Hepatocyte (in vitro differentiated cells): ENCODE measurements at places on chromosomes 1 and 21. TPM values are rescaled to one million over a fixed set of nuclear protein-coding genes. Genes with fewer than 3 reads are reported as not detected.

GRCh38 chr1:94980582-94981574 is 54.0 kb upstream of the CNN3 start:
- peak overlapping the region; percentile 15 for H3K27ac ChIP-seq
- no peak overlapping the region for H3K4me3 ChIP-seq
- no peaks in the 10 kb centered on the region for H3K27me3 ChIP-seq
- H3K4me1 ChIP-seq = peaks cover 29% of the 10 kb centered on the region

DNA sequence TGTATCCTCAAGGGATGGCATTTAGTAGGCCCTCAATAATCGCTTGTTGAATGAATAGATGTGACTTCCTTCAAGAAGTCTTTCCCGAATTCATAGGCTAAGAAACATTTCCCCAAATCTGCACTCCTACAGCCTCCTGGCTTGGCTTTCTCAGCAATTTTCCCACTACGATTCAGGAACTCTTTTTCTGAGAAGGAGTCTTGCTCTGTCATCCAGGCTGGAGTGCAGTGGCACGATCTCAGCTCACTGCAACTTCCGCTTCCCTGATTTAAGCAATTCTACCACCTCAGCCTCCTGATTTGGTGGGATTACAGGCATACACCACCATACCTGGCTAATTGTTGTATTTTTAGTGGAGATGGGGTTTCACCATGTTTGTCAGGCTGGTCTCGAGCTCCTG is 37.9 kb upstream of the IFFO2 start:
- H3K27ac ChIP-seq = no peak overlapping the region
- no peaks in the 10 kb centered on the region for H3K27me3 ChIP-seq
- H3K36me3 ChIP-seq = no peaks in the 10 kb centered on the region

DNA sequence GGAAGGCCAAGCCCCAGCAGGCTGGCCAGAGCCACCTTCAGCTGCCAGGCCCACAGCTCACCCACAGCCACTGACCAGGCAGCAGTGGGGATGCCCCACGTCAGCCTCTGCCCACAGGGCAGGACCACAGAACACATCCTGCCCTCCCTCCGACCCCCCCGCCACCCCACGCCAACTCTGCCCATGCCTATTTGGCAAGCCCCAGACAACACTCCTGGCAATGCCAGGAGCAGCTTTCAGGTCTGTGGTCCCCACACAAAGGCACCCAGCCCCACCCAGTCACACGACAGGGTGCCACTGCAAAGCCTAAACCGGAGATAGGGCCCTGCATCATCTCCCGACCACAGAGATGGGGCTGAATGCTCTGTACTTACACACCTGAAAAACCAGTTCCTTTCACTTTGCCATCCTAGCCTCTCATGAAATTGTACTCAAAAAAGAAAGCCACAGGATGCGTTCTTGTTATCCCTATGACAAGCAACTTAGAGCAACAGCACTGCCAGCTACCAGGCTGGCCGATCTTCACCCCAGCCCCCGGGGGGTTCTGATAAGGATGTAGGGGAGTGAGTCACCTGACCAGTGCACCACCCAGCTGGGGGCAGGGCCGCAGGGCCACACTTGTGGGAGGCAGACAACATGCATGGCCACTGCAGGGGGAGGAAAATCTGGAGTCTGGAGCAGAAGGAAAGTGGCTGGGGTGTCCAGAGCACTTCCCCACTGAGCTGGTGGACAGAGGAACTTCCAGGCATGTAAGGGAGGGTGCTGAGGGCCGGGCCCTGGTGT is 36.2 kb downstream of the UBE2G2 start:
- H3K27me3 ChIP-seq = no peaks in the 10 kb centered on the region
- no peak overlapping the region for H3K27ac ChIP-seq
- H3K4me1 ChIP-seq = no peaks in the 10 kb centered on the region
- H3K4me3 ChIP-seq = no peak overlapping the region
- DNase-seq = no peak

GRCh38 chr1:59027177-59027576 is 243.3 kb upstream of the JUN start:
- peak overlapping the region; percentile 90 for H3K27ac ChIP-seq
- no peak overlapping the region for H3K4me3 ChIP-seq
- no peaks in the 10 kb centered on the region for H3K27me3 ChIP-seq
- H3K36me3 ChIP-seq = no peaks in the 10 kb centered on the region
- peaks cover 23% of the 10 kb centered on the region for H3K4me1 ChIP-seq

DNA sequence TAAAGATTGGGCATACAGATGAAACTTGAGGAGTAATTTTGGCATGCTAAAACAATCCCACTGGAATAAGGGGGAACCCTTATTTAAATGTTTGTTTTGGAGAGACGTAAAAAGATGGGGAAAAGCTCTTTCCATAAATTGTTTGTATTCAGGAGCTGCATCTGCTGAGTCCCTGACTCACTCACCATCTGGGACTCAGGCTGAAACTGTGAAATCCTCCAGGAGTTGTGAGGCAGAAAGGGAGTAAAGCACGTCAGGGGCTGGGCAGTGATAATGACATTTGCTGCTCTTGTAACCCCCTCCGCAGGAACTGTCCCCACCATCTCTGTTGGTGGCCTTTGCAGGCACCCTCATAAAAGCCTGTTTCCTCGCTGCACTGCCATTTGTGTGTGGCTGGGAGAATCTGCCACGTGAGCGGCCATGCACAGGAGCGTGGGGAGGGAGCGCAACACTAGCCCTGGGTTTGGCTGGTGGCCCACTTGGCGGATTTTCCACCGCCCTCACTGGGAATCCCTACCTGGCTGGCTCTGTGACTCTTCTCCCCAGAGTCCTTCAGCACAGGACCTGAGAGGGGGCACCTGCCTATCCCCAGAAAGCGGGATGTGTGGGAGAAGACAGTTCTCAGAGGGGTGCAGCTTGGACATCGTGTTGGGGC is 45.3 kb downstream of the ZSCAN20 start:
- H3K27ac ChIP-seq = no peak overlapping the region
- no peaks in the 10 kb centered on the region for H3K27me3 ChIP-seq
- DNase-seq = no peak
- H3K4me3 ChIP-seq = no peak overlapping the region
- no peaks in the 10 kb centered on the region for H3K4me1 ChIP-seq

DNA sequence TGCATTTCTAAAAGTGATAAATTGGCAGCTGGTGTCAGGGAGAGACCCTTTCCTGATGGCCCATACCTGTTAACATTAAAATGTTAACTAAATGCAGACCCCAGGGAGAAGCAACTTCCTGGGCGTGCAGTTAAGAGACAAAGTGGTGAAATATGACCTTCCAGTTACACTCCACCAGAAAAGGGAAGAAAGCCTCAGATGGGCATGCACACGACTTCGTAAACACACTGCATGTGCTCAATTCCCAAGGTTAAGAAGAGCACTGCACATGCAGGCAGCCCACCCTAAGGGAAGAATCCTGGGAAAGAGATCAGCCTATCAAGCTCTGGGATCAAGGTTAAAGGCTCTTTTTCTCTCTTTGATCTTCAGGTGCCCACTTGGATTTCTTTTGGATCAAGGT is 9.7 kb upstream of the GBP6 start:
- H3K4me1 ChIP-seq = peaks cover 15% of the 10 kb centered on the region
- H3K36me3 ChIP-seq = no peaks in the 10 kb centered on the region
- no peak for DNase-seq
- H3K27ac ChIP-seq = no peak overlapping the region

- peaks cover 8% of the 10 kb centered on the region for H3K4me1 ChIP-seq
- H3K36me3 ChIP-seq = no peaks in the 10 kb centered on the region
- no peaks in the 10 kb centered on the region for H3K27me3 ChIP-seq
- DNase-seq = peak; percentile 28
- no peak overlapping the region for H3K27ac ChIP-seq
Measured at GRCh38 chr1:239212811-239213220, 173.6 kb upstream of the CHRM3 start.

DNA sequence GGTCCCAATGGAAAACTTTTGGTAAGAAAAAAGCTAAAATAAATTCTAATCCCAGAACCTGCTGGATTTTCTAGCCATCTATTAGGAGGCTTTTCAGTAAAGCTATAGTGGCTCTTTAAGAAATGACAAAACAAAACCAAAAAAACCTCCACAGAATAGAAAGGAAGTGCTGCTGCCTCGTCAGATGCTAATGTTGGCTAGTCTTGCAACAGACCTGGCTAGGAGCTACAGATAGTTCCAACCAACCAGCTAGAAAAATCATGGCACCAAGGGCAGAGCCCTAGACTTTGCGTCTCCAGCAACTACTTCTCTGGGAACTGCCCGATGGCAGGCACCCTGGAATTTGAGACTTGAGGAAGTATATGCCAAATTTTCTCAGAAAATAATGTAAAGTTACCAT is 7.6 kb downstream of the CD101 start:
- H3K4me1 ChIP-seq = no peaks in the 10 kb centered on the region
- H3K4me3 ChIP-seq = no peak overlapping the region

DNA sequence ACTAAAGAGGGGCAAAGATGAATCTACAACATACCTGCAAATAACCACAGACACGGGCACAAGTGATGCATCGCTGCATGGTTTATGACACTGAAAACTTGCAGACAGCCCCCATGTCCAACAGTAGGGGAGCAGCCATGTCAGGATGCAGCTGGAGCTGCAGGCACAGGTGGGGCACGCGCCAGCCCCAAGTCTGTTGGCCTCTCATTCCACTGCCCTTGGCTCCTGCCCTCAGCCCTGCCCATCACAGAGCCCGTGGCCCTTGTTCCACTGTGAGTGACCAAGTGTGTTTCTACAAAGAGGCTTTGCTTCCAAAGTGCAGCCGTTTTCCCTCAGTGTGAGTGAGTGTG is 3.2 kb upstream of the PADI4 start:
- H3K4me1 ChIP-seq = no peaks in the 10 kb centered on the region
- H3K27me3 ChIP-seq = no peaks in the 10 kb centered on the region
- H3K4me3 ChIP-seq = no peak overlapping the region
- no peak for DNase-seq

- no peaks in the 10 kb centered on the region for H3K4me1 ChIP-seq
- no peaks in the 10 kb centered on the region for H3K27me3 ChIP-seq
- H3K27ac ChIP-seq = no peak overlapping the region
- H3K36me3 ChIP-seq = no peaks in the 10 kb centered on the region
Measured at GRCh38 chr21:42835211-42835610, 44.1 kb downstream of the WDR4 start.

- H3K4me3 ChIP-seq = no peak overlapping the region
- H3K4me1 ChIP-seq = no peaks in the 10 kb centered on the region
- peak; percentile 29 for DNase-seq
- no peaks in the 10 kb centered on the region for H3K36me3 ChIP-seq
- peaks cover 10% of the 10 kb centered on the region for H3K27me3 ChIP-seq
Measured at GRCh38 chr1:165162671-165163241, 193.8 kb downstream of the LMX1A start.

GRCh38 chr1:201251411-201251810 is 31.9 kb upstream of the PKP1 start:
- no peak for DNase-seq
- H3K4me3 ChIP-seq = no peak overlapping the region

GRCh38 chr1:195604287-195604686 is 1004.0 kb downstream of the KCNT2 start:
- H3K27me3 ChIP-seq = no peaks in the 10 kb centered on the region
- no peaks in the 10 kb centered on the region for H3K4me1 ChIP-seq
- no peak overlapping the region for H3K4me3 ChIP-seq
- H3K36me3 ChIP-seq = no peaks in the 10 kb centered on the region
- H3K27ac ChIP-seq = no peak overlapping the region

DNA sequence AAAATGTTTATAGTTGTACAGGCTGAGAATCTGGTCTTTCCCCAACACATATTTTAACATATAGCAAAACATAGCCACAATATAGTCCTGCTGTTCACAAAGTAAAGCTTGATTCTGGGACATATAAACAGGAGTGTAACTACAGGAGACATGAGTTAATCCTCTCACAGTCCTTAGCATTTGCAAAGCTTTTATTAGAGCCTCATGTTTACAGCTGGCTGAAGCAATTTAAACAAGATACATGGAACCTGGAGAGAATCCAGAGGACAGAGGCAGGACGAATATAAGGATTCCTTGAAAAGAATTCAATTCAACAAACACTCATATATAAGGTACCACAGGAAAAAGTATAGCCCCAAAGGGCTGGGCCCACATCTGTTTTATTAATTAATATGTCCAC is 163.4 kb downstream of the ADGRL4 start:
- peaks cover 9% of the 10 kb centered on the region for H3K4me1 ChIP-seq
- H3K27me3 ChIP-seq = no peaks in the 10 kb centered on the region
- H3K27ac ChIP-seq = no peak overlapping the region

DNA sequence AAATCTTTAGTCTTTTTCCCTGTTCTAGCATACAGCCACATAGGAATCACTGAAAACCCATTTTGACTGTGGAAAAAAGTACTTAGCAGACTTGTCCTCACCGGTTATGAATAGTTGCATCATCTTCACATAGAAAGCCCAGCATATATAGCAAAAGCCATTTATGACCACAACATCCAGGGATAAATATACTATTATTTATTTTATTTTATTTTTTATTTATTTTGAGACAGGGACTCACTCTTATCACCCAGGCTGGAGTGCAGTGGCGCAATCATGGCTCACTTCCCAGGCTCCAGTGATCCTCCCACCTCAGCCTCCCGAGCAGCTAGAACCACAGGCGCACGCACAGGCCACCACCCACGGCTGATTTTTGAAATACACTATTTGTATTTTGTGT is 175.3 kb downstream of the GALNT2 start:
- no peaks in the 10 kb centered on the region for H3K36me3 ChIP-seq
- DNase-seq = no peak
- H3K4me3 ChIP-seq = no peak overlapping the region
- H3K27me3 ChIP-seq = no peaks in the 10 kb centered on the region
- H3K27ac ChIP-seq = no peak overlapping the region
- no peaks in the 10 kb centered on the region for H3K4me1 ChIP-seq

GRCh38 chr1:191558379-191558778 is 599.9 kb upstream of the RGS18 start:
- no peak for DNase-seq
- H3K4me3 ChIP-seq = no peak overlapping the region
- H3K27me3 ChIP-seq = no peaks in the 10 kb centered on the region
- H3K27ac ChIP-seq = no peak overlapping the region
- no peaks in the 10 kb centered on the region for H3K4me1 ChIP-seq

The CYP4Z1 gene
- 0.52 TPM in 1 of 2 replicates, not detected in the other for total RNA-seq

The CD164L2 gene
- total RNA-seq = not detected in 2 replicates

The SLC5A9 gene
- total RNA-seq = 20.5 and 20.9 TPM in 2 replicates

The TMEM51 gene
- 23.7 and 24.0 TPM in 2 replicates for total RNA-seq

The TNFRSF4 gene
- 0.28 TPM in 1 of 2 replicates, not detected in the other for total RNA-seq

The RUNX3 gene
- total RNA-seq = 0.13 and 0.28 TPM in 2 replicates

The RASSF5 gene
- 2.0 TPM in 2 replicates for total RNA-seq

The CELA3A gene
- 2.2 TPM in 1 of 2 replicates, not detected in the other for total RNA-seq

The HLX gene
- 1.2 and 1.4 TPM in 2 replicates for total RNA-seq

The LYPLAL1 gene
- 18.7 and 28.3 TPM in 2 replicates for total RNA-seq

The FNDC5 gene
- total RNA-seq = 5.8 and 9.0 TPM in 2 replicates

The TCHHL1 gene
- not detected in 2 replicates for total RNA-seq

The C1orf87 gene
- total RNA-seq = not detected in 2 replicates
